GM12891 (cell line): ENCODE measurements at places on chromosomes 2 and 18.

DNA sequence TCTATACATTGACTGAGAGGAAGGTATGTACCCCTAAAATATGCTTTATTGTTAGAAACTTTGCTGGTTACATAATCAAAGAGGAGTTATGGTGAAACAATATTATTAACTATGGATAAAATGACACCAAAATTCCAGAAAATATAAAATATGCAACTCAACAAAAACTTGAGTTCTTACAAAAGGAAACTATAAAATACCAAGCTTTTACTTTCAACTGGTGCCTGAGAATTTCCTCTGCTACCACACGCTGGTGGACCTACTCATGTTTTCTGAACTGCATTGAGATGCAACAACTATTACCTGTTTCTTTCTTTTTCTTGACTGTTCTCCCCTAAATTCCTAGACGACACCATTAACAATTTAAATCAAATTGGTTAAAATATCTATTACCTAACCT lies 8.2 kb upstream of the NFE2L2 start:
- DNase-seq, result no peak

GRCh38 chr2:161166538-161167409 lies 6.5 kb downstream of the TANK start:
- no peak for DNase-seq

DNA sequence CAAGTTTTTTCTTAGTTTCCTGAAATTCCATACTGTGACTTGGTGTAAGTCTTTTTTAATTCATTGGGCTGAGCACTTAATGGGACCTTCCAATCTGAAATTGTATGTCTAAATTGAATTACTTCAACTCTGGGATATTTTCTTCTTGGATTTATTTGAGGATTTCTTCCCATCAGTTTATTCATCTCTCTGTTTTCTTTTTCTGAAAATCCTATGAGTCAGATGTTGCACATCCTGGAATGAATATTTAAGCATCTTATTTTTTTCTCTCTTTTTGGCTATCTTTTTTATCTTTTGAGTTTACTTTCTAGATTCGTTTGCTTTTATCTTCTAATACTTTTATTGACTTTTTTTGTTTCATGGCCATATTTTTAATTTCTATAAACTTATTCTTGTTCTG lies 55.4 kb upstream of the ACYP2 start:
- no peak for DNase-seq

DNA sequence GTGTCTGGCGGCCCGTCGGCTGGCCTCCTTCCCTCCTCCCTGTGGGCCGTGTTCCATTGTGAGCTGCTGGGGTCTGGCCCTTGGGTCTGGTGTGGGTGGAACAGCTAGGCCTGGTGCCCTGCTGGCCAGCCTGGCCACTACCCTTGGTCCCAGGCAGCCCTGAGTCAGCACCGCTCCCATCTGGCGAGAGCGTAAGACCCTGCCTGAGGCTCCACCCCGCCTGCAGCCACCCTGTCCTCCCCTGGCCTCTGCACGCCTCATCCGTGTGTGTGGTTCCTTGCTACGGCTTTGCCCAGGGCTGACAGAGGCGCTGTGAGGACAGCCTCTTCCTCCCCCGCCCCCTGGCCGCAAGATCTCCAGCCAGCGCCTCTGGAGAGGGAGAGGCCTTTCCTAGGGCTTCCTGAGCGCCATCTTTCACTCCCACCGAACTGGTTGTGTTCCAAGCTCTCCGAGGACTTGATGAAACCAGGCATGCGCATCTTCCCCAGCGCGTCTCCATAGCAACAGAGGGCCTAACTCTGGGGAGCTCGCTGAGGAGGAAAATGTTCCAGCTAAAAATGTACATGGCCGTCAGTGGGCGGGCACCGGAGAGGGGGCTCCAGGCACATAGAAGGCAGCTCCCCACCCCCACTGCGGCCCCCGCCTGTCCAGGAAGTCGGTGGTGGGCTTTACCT lies 83.0 kb downstream of the STPG4 start:
- DNase-seq, result no peak

GRCh38 chr2:32877587-32878510 lies 68.9 kb upstream of the LTBP1 start:
- DNase-seq, result no peak

- DNase-seq, result no peak
Measured at GRCh38 chr18:58009166-58009565, 34.9 kb upstream of the NEDD4L start.

DNA sequence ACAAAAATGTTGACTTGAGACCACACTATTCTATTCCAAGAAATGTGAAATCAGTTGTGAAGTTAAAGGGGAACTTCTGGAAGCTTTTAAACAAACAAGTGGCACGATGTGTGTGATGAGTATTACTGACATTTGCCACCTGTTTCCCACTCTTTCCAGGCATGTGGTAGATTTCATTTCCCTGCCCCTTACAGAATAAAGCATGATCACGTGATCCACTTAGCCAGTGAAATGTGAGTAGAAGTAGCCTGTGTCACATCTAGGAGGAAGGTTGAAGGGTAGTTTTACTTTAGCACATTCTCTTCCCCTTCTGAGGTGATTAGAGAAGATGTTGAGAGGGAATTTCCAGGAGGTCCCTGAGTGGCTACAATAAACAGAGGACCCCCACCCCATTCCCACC lies 3.8 kb downstream of the COL4A4 start:
- no peak for DNase-seq

GRCh38 chr2:10336283-10336682 lies 33.6 kb downstream of the HPCAL1 start:
- DNase-seq, result no peak

- no peak for DNase-seq
Measured at GRCh38 chr2:37468170-37468569, 123.7 kb downstream of the QPCT start.

GRCh38 chr2:96175951-96176350 lies 30.7 kb upstream of the DUSP2 start:
- no peak for DNase-seq

DNA sequence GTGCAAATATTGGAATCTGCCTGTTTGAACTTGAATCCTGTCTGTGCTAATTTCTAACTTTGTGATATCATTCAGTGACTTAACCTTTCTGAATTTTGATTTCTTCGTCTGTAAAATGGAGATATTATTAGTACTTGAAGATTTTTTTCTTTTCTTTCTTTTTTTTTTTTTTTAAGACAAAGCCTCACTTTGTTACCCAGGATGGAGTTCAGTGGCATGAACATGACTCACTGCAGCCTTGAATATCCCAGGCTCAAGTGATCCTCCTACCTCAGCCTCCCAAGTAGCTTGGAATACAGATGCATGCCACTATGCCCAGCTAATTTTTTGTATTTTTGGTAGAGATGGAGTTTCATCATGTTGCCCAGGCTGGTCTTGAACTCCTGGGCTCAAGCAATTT lies 28.3 kb downstream of the ACTR3 start:
- no peak for DNase-seq
